ENCODE measurements at places on chromosomes 3 and 15. TPM values are rescaled to one million over a fixed set of nuclear protein-coding genes. Genes with fewer than 3 reads are reported as not detected.

DNA sequence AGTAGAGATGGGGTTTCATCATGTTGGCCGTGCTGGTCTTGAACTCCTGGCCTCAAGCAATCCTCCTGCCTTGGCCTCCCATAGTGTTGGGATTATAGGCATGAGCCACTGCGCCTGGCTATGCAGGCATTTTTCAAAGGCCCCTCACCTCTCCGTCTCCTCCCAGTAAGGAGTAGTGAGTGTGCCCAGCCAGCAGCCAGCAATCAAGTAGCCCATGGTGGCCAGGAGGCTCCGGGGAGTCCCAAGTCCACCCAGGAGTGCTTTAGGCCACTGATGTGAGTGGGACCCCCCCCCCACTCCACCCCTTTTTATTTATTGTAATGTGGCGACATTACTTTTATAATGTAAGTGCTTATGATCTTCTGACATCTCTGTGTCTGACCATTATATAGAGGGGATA is 8.1 kb downstream of the ISG20 start:
- H3K4me3 ChIP-seq = no peak overlapping the region
- no peaks in the 10 kb centered on the region for H3K27me3 ChIP-seq
- no peak overlapping the region for H3K27ac ChIP-seq
- H3K36me3 ChIP-seq = no peaks in the 10 kb centered on the region
- no peak for DNase-seq

GRCh38 chr3:172129850-172130716 is 90.7 kb downstream of the FNDC3B start:
- peak overlapping the region; percentile 46 for H3K27ac ChIP-seq
- peaks cover 18% of the 10 kb centered on the region for H3K4me1 ChIP-seq
- H3K27me3 ChIP-seq = no peaks in the 10 kb centered on the region
- H3K36me3 ChIP-seq = no peaks in the 10 kb centered on the region
- no peak overlapping the region for H3K4me3 ChIP-seq

DNA sequence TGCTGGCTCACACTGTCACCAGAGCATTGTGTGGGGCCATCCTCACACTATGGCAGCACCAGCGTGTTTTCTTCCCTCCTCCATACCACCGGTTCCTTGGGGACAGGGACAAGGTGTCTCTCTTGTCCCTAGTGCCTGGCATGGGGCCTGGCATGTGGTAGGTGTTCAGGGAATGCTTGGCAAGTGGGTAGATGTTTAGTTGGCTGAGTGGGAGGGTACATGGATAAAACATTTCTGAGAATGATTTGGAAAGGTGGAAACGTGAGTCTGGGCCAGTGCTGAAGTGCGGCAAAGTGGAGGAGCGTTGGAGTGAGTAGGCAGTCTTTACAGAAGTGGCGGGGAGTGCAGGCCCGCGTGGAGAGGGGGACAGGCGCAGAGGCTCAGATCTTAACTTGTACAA is 15.0 kb downstream of the SNAPC5 start:
- no peaks in the 10 kb centered on the region for H3K36me3 ChIP-seq
- DNase-seq = no peak
- no peaks in the 10 kb centered on the region for H3K27me3 ChIP-seq
- no peaks in the 10 kb centered on the region for H3K4me1 ChIP-seq
- H3K27ac ChIP-seq = no peak overlapping the region

DNA sequence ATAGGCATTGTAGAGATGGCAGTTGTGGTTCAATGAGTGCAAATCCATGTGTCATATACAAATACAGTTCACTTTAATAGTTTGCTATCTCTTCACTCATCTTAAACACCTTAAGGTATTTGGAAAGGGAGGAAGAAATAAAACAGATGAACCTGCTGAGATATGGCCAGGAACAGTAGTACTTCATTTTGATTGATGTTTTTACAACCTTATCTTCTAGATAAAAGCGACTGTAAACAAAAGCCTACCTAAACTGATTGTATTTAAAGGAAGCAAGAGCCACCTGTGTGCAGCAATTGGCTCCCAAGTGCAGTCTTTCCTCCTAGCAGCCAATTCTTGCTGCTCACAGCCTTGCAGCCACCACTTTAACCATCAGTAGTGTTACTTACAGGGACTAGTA is 217.7 kb downstream of the CDIN1 start:
- no peaks in the 10 kb centered on the region for H3K36me3 ChIP-seq
- H3K4me3 ChIP-seq = no peak overlapping the region
- H3K27ac ChIP-seq = no peak overlapping the region
- DNase-seq = no peak
- no peaks in the 10 kb centered on the region for H3K4me1 ChIP-seq

GRCh38 chr15:27956285-27956684 is 142.8 kb downstream of the OCA2 start:
- no peaks in the 10 kb centered on the region for H3K4me1 ChIP-seq
- no peak for DNase-seq
- H3K27ac ChIP-seq = no peak overlapping the region

DNA sequence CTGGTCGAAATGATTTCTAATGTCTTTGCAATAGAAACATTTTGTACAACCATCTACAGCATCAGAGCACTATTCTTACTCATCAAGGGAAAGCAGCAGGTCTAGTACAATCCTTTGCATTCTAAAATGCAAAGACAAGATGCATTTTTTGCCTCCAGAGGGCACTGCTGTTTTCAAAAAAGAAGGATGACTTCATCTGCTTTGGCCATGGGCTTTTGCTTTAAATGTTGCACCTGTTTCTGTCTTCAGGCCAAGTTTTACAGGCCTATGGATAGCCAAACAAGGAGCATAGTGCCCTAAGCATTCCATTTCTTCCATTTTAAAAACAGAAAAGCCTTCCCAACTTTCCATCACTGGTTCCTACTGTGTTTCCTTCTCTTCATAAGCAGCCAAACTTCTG is 3.4 kb downstream of the PARP9 start:
- peaks cover 5% of the 10 kb centered on the region for H3K4me1 ChIP-seq
- no peaks in the 10 kb centered on the region for H3K27me3 ChIP-seq
- no peaks in the 10 kb centered on the region for H3K36me3 ChIP-seq
- H3K27ac ChIP-seq = no peak overlapping the region
- no peak overlapping the region for H3K4me3 ChIP-seq
- no peak for DNase-seq

DNA sequence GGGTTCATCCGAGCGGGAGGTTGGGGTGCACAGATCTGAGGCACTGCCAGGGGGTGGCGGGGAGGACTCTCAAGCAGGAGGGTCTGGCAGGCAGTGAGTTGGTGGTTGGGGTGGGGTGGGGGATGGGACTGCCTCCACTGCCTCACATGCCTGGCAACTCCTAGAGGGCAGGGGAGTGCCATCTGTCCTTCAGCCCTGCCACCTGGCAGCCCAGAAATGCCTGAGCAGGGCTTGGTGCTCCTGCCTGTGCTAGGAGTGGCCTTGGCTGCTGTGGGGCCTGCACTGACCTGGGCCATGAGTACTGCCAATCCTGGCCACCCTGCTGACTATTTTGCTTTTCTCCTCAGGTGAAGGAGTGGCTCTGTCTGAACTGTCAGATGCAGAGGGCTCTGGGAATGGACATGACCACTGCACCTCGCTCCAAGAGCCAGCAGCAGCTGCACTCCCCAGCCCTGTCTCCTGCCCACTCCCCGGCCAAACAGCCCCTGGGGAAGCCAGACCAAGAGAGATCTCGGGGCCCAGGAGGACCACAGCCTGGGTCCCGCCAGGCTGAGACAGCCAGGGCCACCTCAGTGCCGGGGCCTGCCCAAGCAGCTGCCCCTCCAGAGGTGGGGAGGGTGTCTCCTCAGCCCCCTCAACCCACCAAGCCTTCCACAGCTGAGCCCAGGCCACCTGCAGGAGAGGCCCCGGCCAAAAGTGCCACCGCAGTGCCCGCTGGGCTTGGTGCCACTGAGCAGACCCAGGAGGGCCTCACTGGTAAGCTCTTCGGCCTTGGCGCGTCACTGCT is 32.0 kb upstream of the APEH start:
- no peak overlapping the region for H3K4me3 ChIP-seq
- H3K36me3 ChIP-seq = no peaks in the 10 kb centered on the region
- H3K27ac ChIP-seq = no peak overlapping the region
- no peaks in the 10 kb centered on the region for H3K4me1 ChIP-seq
- H3K27me3 ChIP-seq = no peaks in the 10 kb centered on the region

GRCh38 chr3:132735589-132735988 is 13.4 kb upstream of the NPHP3 start:
- no peaks in the 10 kb centered on the region for H3K36me3 ChIP-seq
- no peak for DNase-seq
- H3K4me1 ChIP-seq = no peaks in the 10 kb centered on the region
- no peak overlapping the region for H3K4me3 ChIP-seq

DNA sequence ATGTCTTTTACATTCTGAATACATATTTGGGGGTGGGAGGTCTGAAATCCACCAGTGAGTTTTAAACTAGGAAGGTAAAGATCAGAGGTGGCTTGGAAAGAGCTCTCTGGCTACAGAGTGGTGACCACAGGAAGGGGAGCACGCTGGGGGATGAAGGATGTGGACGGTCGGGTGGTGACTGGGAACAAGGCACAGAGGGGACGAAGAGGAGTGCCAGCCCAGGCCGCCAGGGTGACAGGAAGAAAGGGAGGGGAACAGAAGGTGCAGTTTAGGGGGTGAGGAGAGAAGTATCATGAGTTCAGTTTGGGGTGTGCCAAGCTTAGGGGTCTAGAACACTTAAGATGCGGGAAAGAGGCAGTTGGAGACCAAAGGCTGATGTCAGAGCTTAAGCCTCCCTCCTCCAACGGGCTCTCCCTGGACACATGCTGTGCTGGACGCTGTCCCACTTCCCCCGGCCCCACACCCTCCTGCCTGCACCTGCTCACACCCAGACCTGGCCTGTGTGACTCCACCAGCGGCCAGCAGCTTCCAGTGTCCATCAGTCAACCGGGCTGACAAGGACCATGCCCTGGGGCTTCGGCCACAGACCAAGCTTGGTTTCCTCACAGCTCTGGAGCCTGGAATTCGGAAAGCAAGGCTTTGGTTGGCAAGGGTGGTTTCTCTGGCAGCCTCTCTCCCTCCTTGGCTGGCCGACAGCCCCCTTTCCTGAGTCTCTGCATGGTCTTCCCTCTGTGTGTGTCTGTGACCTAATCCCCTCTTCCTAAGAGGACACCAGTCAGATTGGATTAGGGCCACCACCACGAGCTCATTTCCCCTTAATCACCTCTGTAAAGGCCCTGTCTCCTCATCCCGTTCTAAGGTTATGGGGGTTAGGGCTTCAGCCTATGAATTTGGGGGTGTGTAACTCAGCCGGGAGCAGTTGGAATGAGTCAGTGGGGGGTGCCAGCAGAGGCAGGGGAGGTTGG is 120.4 kb upstream of the IQSEC1 start:
- no peaks in the 10 kb centered on the region for H3K27me3 ChIP-seq
- no peaks in the 10 kb centered on the region for H3K4me1 ChIP-seq
- no peak for DNase-seq
- no peak overlapping the region for H3K27ac ChIP-seq

- no peak overlapping the region for H3K4me3 ChIP-seq
- H3K27ac ChIP-seq = no peak overlapping the region
- H3K36me3 ChIP-seq = no peaks in the 10 kb centered on the region
- no peaks in the 10 kb centered on the region for H3K27me3 ChIP-seq
These were observed 2.5 kb upstream of the HHLA2 start for GRCh38 chr3:108293858-108294257.

DNA sequence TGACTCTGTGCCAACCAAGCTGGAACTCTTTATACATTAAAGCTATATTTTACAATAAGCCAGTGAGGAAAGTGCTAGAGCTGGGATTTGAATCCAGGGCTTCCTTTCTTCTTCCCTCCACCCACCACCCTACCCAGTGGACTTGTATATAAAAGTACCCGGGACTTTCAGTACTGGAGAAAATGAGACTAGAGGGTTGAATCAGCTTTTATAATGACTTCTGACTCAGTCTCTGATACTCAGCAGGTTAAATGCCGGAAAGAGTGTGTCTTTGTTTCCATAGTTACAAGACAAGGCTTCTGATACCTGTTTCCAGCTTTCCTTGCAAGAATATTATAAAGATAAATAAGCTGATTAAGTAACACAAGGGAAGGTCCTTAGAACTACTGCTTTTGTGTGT is 80.9 kb downstream of the FRMD4B start:
- H3K4me1 ChIP-seq = no peaks in the 10 kb centered on the region
- peak overlapping the region; percentile 58 for H3K27ac ChIP-seq
- no peak for DNase-seq
- no peaks in the 10 kb centered on the region for H3K27me3 ChIP-seq
- H3K36me3 ChIP-seq = no peaks in the 10 kb centered on the region
- no peak overlapping the region for H3K4me3 ChIP-seq

The ZKSCAN7 gene
- total RNA-seq = 7.7 TPM

The GOLGA8Q gene
- total RNA-seq = 1.0 TPM

DNA sequence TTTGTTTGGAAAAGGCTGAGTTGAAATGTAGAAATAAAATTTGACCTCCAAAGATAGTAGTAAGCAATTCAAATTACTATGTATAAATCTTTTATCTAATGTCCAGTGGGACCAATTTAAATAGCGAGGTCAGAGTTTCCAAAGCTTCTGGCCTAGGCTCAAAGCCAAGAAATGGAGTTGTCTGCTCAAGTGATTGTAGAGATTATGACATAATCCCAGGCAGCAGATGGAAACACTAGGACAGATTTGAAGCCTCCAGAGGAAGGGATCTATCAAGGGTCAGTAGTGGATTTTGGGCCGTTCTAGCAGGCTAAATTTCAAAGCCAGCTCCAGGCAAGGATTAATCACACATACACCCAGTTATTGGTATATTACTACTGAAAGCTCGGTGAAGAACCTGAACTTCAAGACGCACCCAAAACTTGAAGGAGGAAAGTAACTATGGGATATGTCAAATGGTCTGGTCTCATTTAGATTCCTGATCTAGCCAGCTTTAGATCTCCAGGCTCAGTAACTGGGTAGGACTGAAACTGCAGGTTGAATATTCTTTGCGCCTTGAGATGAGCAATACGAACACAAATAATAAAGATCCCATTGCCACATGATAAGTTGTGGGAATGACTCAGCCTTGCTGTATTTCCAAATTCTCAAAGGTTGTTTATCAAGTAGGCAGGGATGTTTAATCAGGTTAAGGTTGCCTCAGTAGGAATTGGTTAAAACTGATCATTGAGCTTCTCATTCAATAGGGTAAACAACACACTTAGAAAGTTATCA is 30.9 kb upstream of the ARRDC4 start:
- no peaks in the 10 kb centered on the region for H3K36me3 ChIP-seq
- no peaks in the 10 kb centered on the region for H3K27me3 ChIP-seq
- H3K4me1 ChIP-seq = no peaks in the 10 kb centered on the region
- no peak overlapping the region for H3K27ac ChIP-seq

GRCh38 chr15:34653992-34654391 is 70.5 kb upstream of the GOLGA8B start:
- H3K4me3 ChIP-seq = no peak overlapping the region
- H3K27ac ChIP-seq = no peak overlapping the region
- H3K4me1 ChIP-seq = no peaks in the 10 kb centered on the region
- H3K36me3 ChIP-seq = no peaks in the 10 kb centered on the region
- no peaks in the 10 kb centered on the region for H3K27me3 ChIP-seq
- DNase-seq = no peak

The KBTBD12 gene
- total RNA-seq = not detected

The AP3B2 gene
- total RNA-seq = 2.2 TPM

The COPS2 gene
- total RNA-seq = 83.6 TPM

The DPPA4 gene
- total RNA-seq = 1.7 TPM

The CELSR3 gene
- total RNA-seq = 1.7 TPM

Measured in ovary (tissue), 10 donors.